ENCODE measurements at places on chromosomes 16 and 17.

DNA sequence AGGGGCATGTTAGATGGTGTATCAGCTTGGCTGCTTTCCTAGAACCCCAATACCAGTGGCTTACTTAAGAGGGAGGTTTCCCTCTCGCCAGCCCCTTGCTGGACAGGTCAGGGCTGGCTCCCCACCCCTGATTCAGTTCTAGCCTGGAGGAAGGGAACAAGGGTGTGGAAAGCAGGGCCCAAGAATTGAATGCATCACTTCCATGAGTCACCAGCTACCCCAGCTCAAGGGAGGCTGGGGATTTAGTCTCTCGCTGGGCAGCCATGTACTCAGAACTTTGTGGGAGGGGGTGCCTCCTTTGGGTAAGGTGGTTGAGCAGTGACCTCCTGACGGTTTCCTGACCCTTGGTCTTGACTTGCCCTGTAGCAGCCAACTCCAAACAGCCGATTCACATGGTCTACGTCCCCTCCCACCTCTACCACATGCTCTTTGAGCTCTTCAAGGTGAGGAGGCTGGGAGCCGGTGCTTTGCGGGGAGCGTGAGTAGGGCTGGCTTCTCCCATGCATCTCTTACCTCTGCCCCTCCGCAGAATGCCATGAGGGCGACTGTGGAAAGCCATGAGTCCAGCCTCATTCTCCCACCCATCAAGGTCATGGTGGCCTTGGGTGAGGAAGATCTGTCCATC lies 12.8 kb downstream of the PDK2 start:
- no peak overlapping the region for H3K4me3 ChIP-seq
- no peaks in the 10 kb centered on the region for H3K36me3 ChIP-seq
- no peak for DNase-seq

DNA sequence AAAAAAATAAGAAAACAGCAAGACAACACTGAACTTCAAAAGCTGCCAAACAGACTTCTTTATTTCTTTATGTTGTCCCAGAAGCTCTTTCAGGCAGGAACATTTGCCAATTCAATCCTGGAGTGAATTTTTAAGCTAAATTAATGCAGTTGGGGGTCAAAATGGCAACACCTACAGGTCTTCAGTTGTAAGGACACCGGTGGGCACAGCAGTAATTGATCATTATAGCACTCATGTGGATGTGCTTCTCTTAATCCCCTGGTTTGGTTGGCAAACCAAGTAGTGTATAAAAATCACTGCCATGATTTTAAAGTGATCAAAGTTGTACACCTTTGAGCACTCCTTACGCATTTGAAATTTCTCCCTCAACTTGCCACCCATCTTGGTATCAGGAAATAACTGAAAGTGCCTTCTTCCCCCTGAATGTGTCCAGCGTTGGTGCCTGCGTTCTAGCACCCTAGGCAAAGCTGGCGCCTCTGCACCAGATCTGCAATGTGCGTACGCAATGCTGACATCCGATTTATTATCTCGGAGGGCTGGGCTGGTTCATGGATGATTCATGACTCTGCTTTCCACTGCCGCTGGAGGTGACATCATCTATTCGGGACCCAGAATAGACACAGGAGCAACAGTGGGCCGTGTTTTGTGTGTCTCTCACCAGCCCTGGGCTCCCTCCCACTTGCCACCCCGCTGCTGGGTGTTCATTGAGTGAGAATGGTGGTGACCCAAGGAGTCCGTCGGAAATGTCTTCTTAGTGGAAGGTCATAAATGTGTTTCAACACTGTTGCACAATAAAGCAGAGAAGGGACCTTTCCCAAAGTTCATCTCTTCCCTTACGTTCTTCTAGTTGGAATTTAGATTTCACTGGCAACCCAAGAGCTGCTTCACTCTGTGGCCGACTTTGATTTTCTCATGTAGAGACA lies 203.4 kb downstream of the CCDC182 start:
- H3K27me3 ChIP-seq: no peaks in the 10 kb centered on the region
- peaks cover 14% of the 10 kb centered on the region for H3K4me1 ChIP-seq
- no peak overlapping the region for H3K27ac ChIP-seq
- no peaks in the 10 kb centered on the region for H3K36me3 ChIP-seq
- no peak overlapping the region for H3K4me3 ChIP-seq
- no peak for DNase-seq

GRCh38 chr16:79451196-79451816 lies 149.2 kb downstream of the MAF start:
- H3K27me3 ChIP-seq: peaks cover 5% of the 10 kb centered on the region
- H3K4me1 ChIP-seq: peaks cover 14% of the 10 kb centered on the region
- H3K27ac ChIP-seq: no peak overlapping the region
- H3K4me3 ChIP-seq: peak overlapping the region; percentile 37
- peak; percentile 16 for DNase-seq

DNA sequence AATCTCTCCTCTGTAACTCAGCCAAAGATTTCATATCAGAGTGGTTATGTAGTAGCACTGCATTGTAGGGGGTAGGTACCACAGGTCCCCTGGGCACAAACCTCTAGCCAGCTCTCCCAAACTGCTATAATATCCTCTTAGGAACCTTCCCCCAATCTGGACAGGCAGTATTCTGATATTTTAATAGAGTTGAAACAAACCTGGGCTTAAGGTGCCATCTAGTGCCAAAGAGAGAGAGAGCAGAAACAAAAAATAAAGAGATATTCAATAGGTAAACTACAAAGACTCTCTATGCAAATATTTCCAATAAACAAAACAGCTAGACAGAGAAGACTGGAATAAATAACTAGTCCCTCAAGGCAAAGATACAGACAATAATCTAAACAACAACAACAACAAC lies 1070.0 kb downstream of the CDH11 start:
- DNase-seq: no peak
- no peaks in the 10 kb centered on the region for H3K4me1 ChIP-seq
- no peaks in the 10 kb centered on the region for H3K36me3 ChIP-seq
- no peak overlapping the region for H3K4me3 ChIP-seq
- H3K27me3 ChIP-seq: no peaks in the 10 kb centered on the region

GRCh38 chr17:55510986-55511721 lies at the start of gene SMIM36:
TSS of gene SMIM36 (minus strand) at chr17:55511452.
- H3K36me3 ChIP-seq: no peaks in the 10 kb centered on the region
- no peak within 1 kb of the TSS for H3K27ac ChIP-seq
- peaks cover 4% of the 10 kb centered on the region for H3K27me3 ChIP-seq
- H3K4me1 ChIP-seq: peaks cover 11% of the 10 kb centered on the region

- H3K4me1 ChIP-seq: peaks cover 3% of the 10 kb centered on the region
- no peak overlapping the region for H3K4me3 ChIP-seq
- no peak for DNase-seq
Measured at GRCh38 chr17:75595284-75595919, 7.8 kb downstream of the MYO15B start.

- H3K27ac ChIP-seq: no peak overlapping the region
- peaks cover 8% of the 10 kb centered on the region for H3K27me3 ChIP-seq
- H3K36me3 ChIP-seq: no peaks in the 10 kb centered on the region
- no peak overlapping the region for H3K4me3 ChIP-seq
Measured at GRCh38 chr17:6328279-6328678, 106.6 kb downstream of the AIPL1 start.

- no peak overlapping the region for H3K27ac ChIP-seq
- no peak for DNase-seq
- H3K4me3 ChIP-seq: no peak overlapping the region
- peaks cover 53% of the 10 kb centered on the region for H3K27me3 ChIP-seq
Measured at GRCh38 chr16:82665025-82665424, 38.3 kb downstream of the CDH13 start.

GRCh38 chr16:14303182-14303618 lies 232.1 kb downstream of the MRTFB start:
- no peak for DNase-seq
- peaks cover 44% of the 10 kb centered on the region for H3K27me3 ChIP-seq
- no peak overlapping the region for H3K27ac ChIP-seq
- peaks cover 9% of the 10 kb centered on the region for H3K4me1 ChIP-seq
- no peaks in the 10 kb centered on the region for H3K36me3 ChIP-seq
- H3K4me3 ChIP-seq: peak overlapping the region; percentile 71

GRCh38 chr16:88922826-88923410 lies 54.1 kb downstream of the CBFA2T3 start:
- no peak overlapping the region for H3K27ac ChIP-seq
- no peak for DNase-seq
- peaks cover 2% of the 10 kb centered on the region for H3K4me1 ChIP-seq
- no peaks in the 10 kb centered on the region for H3K36me3 ChIP-seq
- H3K27me3 ChIP-seq: no peaks in the 10 kb centered on the region

DNA sequence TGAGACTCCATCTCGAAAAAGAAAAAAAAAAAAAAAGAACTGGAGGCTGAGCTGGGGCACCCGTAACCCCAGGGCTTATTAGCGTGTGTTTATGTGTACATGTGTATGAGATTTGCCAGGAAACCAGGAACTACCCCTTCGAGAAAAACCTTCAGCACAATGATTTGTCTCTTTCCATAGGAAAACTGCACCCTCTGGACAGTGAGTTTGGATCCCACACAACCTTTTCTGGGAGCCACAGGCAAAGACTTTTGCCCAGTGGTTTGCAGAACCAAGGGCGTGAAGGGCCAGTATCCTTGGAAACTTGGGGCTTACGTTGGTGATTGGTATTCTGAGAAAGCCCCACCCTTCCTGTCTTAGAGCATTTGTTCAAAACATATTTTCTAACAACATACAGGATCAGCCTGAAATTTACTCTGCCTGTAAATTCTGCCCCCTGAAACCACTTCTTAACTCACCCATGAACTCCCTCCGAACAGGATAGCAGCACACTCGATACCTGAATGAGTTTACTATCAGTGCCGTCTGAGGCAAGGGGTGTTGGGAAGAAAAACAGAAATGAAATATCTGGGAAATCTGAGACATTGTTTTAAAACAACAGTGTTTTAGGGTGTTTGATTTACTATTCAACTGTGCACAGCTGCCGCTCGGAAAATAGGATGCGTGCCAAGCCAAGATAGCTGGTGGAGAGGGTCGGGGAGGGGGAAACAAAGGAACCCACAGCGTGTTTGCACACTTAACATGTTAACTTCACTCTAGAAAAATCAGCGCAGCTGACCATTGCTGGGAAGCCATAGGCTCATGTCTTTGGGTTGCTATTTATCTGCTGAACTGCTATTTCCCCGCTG lies 40.2 kb upstream of the MAF start:
- peak overlapping the region; percentile 76 for H3K4me3 ChIP-seq
- H3K36me3 ChIP-seq: peaks cover 13% of the 10 kb centered on the region
- H3K27ac ChIP-seq: peak overlapping the region; percentile 97
- DNase-seq: no peak
- peaks cover 42% of the 10 kb centered on the region for H3K4me1 ChIP-seq
